Activated CD4-positive, CD25-positive, alpha-beta regulatory T cell treated with anti-CD3 and anti-CD28 coated beads, Interleukin-2, amount 50 U/mL, for 72 hours (primary cell): ENCODE measurements at places on chromosomes 5 and 9.

- DNase-seq = no peak
These were observed 98.3 kb upstream of the FBN2 start for GRCh38 chr5:128636361-128636760.

GRCh38 chr5:146662229-146662628, 146.2 kb upstream of the GPR151 start:
- no peak for DNase-seq

- no peak for DNase-seq
These were observed 100.7 kb upstream of the SPRY4 start for GRCh38 chr5:142425286-142426065.

- DNase-seq = no peak
These were observed 542.9 kb downstream of the LRRC70 start for GRCh38 chr5:63121471-63121870.

DNA sequence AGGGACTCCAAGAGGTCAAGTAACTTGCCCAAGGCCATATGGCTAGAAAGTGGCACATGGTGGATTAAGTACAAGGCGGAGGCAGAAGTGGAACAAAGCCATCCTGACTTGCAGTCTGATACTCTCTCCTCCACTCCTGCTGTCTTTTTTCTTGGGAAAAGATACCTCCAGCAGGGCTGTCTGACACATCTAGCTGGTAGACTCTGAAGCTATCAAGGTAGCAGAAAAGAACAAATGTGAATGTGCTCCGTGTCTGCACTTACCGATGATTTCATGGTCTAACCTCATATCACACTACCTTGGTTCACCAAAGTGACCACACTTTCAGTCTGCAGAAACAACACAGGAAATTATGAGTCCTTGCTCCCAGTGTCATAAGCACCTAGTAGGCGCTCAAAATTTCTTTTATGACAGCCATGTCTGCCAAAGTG, 284.8 kb downstream of the CRB2 start:
- DNase-seq = no peak

DNA sequence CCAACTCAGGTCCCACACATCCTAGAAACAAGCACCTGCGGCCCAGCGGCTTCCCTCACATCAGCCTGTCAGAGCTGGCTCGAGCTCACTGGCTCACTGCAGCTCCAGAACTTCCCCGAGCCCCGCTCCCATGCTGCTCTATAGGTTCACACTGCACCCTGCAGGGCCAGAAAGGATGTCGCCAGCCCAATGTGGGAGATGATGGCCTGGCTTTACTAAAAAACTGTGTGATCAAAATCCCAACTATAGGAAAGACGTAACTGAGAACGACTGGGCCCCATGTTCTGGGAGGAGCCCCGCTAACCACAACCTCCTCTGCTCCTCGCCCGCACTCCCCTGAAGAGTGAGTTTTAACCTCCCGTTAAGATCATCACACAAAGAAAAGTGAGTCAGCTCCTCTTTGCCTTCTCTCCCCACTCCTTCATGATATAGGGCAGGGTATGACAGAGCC, 4.6 kb downstream of the SURF4 start:
- peak; percentile 67 for DNase-seq

DNA sequence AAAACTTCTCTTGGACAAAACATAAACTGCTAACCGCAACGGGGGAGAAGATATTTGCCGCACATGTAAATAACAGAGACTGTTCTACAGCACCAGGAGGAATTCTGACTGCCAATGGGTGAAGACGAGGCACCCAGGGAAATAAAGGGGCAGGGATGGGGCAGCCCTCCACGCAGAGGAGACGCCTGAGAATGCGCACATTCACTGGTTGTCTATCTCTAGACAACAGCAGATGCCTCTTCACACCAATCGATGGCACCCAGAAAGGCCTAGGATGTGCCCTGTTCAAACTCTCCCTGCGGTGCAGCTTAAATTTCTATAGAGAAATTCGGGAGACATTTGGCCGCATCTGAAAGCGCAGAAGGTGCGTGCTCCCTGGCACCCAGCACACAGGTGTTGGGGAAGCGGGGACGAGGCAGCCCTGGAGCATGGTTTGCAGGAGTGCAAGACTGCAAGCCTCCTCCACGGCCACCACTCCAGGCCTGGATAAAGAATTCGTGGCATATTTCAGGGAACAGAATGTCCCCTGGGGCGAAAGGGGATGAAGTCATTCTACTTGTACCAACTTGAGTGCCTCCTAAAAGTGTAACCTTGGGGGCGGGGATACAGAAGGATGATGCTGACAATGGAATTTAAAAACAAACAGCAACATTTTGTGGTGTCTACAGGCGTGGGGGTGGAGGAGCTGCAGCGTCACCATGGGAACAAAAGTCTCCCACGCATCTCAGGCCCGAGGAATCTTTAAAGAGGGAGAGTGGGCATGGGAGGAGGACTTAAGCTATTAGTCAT, 6.3 kb upstream of the IRX2 start:
- no peak for DNase-seq

GRCh38 chr9:121686930-121687541, 35.6 kb downstream of the DAB2IP start:
- DNase-seq = peak; percentile 73

- DNase-seq = no peak
These were observed 13.1 kb upstream of the DCAF12 start for GRCh38 chr9:34139477-34140146.

- no peak for DNase-seq
These were observed 253.9 kb upstream of the DMAC1 start for GRCh38 chr9:8053501-8053900.

DNA sequence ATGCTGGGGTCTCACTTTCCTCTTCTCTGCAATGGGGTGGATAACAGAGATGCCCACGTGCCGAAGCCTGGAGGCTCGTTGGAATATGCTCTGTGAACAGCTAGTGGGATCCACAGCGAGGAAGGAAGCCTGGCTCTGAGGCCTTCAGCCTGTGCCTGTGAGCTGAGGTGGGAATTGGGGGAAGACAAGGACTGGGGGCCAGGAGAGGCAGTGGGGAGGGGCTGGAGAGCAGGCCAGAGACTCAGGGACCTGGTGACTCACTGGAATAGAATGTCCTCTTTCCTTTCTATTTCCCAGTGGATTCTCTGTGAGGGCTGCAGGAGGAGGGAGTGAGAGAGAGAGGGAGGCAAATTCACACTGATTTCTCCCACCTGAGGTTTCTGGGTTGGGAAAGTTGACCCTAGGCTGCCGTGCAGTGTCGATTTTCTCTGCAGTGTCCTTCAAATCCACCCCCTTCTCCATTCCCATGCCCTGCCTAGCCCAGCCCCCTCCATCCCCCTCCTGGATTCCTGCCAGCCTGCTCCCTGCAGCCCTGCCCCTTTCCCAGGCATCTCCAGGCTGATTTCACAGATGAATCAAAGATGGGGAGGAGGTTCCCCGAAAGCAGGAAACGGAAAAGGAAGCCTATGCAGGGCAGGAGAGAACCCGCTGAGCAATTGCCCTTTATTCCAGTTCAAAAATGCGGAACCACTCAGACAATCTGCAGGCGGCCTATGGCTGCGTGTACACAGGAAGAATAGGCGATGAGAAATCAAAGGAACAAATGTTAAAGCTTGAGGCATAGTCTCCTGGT, 1.4 kb upstream of the SPAAR start:
- no peak for DNase-seq

DNA sequence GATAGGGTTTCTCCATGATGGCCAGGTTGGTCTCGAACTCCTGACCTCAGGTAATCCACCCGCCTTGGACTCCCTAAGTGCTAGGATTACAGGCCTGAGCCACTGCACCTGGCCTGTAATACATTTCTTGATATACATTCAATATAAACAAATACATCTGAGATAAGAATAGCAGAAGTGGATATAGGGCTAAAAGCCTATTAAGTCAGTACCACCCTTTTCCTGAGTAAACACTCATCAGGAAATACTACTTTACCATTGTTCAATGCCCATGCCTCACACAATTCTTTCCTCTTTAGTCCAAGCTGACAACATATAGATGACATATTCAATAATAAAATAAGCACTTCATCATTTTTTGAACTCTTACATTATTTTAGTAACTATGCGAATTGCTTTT, 64.8 kb downstream of the MRPS27 start:
- no peak for DNase-seq

DNA sequence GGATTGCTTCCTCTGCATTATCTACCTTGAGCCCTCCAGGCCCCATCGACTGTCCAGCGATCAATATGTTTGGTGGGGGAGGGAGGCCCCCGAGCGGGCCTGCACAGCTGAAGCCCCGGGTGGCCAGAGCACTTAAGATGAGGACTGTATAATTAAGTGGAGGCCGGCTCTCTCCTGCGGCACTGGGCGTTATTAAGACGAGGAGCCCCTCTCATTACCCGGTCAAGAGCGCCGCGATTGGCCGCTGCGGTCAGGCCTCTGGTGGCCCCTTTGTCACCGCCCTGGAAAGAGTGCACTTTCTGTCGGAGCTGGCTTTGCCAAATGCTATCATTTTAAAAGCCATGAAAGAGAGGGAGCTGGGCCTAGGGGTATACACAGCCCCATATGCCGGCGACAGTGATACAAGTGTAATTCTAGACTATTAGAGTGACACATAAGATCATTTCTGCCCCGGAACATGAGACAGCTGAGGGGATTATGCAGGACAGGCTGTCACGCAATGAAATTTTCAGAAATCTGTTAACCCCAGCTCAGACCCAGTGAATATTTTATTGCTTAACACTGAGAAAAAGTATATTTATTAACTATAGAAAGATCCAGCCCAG, 106.3 kb upstream of the IRX1 start:
- no peak for DNase-seq

GRCh38 chr5:95113489-95113888, 171.4 kb downstream of the MCTP1 start:
- DNase-seq = no peak

DNA sequence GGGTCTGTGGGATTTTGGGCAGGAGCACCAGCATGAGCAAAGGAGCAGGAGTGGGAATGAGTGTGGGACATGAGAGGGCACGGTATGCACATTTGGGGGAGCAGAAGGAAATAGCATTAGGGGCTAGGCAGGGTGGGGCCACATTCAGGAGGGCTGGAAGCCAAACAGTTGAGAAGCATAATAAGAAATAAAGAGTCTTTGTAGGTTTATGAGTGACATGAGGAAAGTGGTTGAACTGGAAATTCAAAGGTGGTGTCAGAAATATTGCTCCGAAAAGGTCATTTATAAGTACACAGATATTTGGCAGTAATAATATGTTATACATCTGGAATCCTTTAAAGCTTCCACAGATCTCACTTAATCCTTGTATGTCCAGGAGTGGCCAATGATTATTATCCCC, 26.4 kb downstream of the ARHGEF28 start:
- no peak for DNase-seq

- no peak for DNase-seq
These were observed 29.8 kb downstream of the TCF7 start for GRCh38 chr5:134143944-134144941.

- DNase-seq = no peak
These were observed 1804.0 kb downstream of the MAT2B start for GRCh38 chr5:165309446-165309845.

GRCh38 chr5:43555895-43556606, 826 bp downstream of the PAIP1 start:
- DNase-seq = peak; percentile 66

DNA sequence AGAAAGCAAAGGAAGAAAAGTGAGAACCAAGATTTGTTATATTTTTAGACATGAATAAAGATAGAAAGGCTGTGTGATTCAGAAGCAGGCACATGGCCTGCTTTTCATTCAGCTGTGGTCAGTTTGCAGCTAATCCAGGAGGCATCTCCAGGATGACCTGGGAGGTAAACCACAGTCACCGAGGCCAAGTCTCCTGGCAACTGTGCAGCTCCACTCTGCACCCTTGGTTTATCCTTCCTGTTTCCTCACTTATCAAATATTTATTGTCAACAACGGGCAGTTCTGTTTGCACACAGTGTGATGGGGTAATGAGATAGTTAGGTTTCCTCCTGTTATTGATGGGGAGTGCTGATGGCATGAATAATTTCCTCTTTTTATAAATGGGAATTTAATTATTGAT, 243.0 kb downstream of the PSAT1 start:
- no peak for DNase-seq

DNA sequence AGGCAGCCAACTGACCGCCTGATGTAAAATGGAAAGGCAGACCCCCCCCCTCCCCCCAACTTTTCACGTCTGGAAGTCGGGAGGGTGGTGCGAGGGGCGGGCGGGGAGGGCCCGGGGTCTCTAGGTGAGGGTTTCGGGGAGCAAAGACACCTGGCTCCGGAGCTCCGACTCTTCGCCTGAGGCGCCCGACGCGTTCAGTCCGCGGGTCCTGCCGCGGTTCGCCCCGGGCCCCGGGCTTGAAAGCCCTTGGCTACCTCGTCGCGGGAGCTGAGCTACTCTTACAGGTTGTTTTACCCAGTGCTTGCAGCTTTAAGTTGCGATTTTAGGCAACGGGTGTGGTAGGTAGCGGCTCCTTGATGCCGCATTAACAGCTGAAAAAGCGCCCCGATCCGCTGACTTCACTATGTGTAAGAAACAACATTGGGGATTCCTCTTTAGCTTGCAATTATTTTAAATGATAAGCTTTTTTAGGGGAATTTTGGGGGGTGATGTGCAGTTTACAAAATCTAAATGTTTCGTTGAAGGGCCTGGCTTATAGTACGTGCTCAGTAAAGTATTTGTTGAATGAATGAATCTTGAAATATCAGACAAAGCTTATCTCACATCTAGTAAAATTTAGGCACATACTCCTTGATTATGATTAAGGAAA, 722 bp downstream of the CDC42SE2 start:
- peak; percentile 56 for DNase-seq

GRCh38 chr9:21668516-21668915, 133.9 kb upstream of the MTAP start:
- no peak for DNase-seq

DNA sequence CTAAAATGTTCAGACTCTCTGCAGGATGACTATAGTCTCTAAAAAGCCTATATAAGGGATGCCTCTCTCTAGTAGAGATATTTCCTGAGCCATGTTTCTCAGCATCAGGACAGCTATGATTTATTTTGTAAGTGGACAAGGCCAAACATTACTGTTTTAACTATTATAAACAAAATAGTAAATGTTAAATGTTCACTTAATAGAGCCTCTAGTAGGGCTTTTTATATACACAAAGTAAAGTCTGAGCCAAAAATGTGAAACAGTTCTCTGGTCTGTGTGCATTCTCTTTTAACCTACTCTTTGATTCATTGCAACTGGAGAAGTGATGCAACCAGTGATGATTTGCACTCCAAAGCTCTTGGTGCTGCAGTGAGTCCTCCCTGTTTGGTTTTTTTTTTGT, 220.5 kb downstream of the GDNF start:
- no peak for DNase-seq
